Right ventricle myocardium superior (tissue), 1 donor: ENCODE measurements at places on chromosomes 1 and 21.

DNA sequence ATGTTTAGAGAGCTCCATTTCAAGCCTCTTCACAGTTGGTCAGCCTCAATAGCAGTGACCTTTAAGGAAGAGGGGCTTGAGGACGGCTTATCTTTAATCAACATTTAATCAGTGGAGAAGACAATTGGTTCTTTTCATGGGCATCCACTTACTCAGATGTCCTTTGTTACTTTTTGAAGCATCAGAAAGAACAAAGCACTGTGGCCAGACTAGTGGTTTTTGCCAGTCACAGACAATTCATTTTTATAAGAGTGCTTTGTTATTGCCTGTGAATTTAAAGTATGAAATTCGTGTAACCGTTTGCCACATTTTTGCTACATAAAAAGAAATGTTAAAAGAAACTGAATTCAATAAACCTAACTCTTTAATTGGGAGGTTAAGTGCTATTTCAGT lies 222.8 kb downstream of the TPR start:
- DNase-seq: no peak

GRCh38 chr1:40422630-40423263 lies 27.5 kb upstream of the ZFP69B start:
- DNase-seq: no peak

GRCh38 chr1:77541162-77541545 lies 141.3 kb downstream of the ZZZ3 start:
- no peak for DNase-seq

DNA sequence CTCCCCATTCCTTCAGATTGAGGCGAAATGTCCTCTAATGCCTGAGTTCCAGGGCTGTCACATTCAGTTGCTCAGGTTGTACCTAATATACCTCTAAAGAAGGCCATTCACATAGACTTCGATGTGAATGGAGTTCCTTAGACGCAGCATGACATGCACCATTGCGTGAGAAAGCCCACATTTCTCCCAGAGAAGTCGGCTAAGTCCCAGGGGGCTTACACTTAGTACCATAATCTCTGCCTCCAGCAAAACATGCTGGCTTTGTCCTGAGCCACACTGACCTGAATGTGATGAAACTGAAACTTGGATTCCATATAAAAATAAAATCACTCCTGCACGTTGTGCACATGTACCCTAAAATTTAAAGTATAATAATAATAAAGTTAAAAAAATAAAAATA lies 23.2 kb upstream of the SLC2A1 start:
- DNase-seq: no peak

- no peak for DNase-seq
These were observed 31.5 kb upstream of the C1orf198 start for GRCh38 chr1:230899841-230900251.

DNA sequence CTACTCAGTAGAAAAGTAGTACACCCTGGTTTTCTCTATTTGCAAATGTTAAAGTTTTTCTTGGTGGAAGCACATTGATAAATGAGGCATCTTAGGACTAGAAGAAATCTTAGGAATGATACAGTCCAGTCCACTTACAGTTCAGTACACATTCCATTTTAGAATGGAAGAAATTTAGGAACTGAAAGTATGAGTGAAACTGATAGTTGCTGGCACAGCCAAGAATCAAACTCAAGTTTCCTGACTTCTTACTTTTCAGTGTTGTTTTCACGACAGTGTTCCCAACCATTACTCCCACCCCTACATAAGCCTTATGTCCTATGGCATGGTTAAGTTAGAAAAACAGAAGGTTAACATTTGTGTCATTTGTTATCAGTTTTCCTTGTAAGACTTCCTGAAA lies 258.5 kb downstream of the BACH1 start:
- no peak for DNase-seq

DNA sequence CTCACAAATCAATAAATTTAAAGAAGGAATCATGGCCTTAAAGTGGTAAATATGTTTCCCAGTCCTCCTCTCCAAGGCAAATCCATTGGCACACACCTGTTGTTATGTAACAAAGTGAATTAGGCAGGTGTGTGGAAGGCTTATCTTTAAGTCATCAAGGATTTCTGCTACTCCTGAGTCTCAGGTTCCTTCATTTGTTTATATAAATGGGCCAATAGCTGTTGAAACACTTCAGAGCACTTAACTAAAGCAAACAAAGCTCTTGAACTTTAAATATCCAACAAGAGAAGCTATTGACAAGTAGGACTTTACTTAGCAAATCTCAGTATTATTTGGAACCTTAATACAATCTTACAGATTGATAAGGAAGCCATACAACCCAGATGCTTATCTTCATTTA lies 99.3 kb upstream of the ESRRG start:
- DNase-seq: no peak

GRCh38 chr1:67723620-67724019 lies 38.6 kb downstream of the GADD45A start:
- no peak for DNase-seq

DNA sequence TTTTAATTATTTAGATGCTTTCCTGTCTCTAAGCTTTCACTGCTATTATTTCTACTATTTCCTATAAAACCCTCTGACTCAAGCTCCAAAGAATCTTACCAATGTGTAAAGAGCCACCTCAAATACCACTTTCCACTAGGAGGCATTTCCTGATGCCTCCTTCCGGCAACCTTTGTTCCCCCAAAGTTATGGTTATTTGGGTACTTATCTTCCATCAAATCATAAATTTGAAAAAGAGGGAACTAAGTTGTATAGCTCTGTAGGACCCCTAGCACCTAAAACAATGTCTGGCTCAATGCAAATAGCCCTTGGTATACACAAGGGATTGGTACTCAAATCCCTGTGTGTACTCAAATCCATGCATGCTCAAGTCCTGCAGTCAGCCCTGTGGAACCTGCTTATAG lies 79.6 kb downstream of the NME7 start:
- DNase-seq: no peak

DNA sequence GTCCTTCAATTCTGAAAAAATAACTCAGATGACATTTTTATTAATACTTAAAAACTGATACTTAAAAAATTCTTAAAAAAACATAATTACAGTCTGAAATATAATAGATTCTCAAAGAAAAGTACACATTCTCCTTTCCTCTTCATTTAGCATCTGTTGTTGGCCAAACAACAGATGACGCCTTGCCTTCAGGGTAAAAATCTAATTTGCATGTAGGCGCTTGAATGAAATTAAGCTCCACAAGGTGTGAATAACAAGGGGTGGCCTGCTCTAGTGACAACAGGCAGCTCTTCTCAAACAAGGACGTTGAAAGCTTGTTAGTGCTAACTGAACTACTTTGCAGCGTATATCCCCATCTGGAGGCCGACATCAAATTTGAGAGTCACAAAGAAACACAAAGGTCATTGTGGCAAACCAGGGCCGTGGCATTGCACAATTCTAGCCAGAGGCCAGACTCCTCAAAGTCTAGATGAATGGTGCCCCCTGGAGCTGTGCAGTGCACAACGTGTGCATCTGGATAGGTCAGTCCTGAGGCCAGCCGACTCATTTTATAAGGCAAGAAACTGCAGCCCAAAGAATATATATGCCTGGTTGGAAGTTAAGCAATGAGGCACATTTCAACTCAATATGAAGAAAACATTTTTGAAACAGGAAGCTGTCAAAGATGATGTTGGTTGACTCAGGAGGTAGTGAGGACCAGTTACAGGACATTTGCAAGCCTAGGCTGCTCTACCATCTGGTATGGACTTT lies 459.2 kb upstream of the RUNX1 start:
- peak; percentile 77 for DNase-seq

GRCh38 chr1:148166558-148167492 lies 14.7 kb upstream of the NBPF11 start:
- no peak for DNase-seq

DNA sequence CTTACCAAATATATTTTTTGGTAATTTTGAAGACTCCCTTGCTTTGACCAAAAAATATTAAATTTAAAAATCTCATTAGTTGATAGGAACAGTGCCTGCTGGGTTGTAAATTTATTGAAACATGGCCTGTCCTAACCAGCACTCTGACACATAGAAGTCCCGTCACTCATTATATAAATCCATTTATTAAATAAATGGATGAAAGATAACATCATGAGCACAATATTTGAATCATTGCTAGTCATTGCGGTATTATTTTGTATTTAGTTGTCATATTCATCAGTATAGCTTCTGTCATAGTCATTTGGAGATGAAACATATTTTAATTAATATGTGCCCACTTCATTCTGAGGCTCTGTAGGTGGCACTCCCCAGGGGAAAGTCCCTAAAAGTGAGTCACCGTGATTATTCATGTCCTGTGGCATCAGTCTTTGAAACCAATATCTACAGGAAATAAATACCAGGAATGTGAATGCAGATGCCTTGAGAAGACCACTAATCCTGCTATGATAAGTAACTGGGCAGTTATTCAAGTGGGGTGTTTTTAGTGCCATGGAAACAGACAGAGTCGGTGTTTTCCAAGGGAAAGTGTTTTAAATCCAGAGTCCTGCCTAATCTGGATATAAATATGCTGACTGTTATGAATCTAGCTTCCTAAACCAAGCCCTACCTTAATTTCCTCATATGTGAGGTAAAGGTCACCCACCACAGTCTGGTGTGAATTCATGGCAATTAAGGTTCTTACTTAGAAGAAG lies 302.0 kb downstream of the DUSP10 start:
- no peak for DNase-seq

GRCh38 chr1:246213036-246213435 lies 294.0 kb downstream of the SMYD3 start:
- no peak for DNase-seq

DNA sequence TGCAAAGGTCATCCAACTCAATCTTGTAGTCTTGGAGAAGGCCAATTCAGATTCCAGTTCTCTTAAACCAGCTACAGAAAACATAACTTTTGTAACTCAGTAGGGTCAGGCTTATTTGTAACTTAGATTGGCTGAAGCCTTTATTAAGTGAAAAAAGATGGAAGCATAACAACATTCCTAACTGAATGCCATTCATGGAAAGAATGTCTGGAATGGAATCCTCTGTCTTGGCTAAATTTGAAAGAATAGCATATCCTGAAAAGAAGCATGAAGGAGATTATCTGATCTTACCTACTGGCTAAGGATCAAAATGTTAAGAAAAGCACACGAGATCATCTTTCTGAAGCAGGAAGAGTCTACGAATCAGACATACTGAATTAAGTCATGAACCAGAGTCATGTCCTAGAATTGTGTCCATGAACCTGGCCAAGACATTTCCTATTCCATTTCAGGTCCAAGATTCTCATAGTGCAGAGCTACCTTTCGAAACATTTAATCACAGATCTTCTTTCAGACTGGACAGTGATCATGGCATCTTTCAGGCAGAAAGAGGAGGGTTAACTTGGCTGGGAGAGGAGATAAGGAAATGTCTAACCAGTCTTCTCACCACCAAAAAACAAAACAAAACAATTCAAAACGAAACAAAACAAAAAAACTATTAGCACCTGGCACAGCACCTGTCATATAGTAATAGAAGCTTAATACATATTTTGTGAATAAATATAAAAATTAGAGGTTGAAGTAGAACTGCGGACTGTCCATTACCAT lies 75.6 kb downstream of the XCL2 start:
- no peak for DNase-seq

DNA sequence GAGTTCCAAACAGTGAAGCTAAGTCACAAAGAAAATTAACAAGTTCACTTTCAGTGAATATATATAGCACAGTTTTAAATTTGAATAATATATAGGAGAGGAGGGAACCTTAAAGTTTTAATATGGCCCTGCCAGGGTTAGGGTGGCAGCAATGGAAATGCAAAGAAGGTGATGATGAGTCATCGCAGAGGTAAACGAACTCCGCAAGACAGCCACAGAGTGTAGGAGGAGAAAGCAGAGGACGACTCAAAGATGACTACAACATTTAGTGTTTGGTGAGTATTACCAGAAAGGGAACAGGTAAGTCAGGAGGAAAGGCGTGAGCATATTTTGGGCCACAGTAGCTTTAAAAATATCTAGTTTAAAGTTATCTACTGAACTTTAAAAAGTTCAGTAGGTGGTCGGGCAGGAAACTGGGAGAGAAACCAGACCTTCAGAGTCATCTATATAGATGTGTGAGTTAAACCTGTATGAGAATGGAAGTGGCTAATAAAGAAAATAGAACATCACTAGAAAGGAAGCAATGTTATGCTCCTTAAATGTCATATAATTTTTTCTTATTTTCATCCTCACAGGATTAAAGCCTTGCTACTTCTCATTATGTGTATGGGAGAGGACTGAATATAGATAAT lies 75.7 kb downstream of the UCHL5 start:
- DNase-seq: no peak

GRCh38 chr1:10556430-10557005 lies 81.8 kb downstream of the PEX14 start:
- no peak for DNase-seq

DNA sequence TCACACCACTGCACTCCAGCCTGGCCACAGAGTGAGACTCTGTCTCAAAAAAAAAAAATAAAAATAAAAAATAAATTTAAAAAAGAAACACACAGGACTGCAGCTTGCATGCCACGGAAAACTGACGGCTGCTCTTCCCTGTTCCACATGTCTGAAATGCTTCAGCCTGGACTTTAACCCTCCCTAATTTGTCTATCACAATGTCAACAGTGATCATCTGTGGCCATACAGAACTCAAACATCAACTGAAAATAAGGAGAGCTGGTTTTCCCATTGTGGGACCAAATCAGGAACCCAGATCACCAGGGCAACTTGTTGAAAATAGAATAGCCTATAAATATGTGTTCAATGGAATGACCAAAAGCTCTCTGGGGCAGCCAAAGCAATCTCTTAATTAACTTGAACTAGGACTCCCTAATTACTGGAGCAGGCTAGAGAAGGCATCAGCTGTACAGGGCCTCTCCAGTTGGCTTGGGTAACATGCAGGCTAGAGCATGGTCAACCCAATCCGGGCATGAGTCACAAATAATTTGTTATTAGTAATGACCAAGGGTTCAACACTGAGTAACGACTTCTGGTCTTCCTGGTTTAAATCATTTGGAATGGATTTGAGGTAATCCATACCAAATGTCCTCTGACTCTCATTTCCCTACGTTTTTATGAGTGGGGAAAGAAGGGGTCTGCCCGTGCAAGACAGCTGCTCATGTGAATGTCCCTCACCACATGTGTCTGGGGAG lies 62.7 kb upstream of the KAZN start:
- DNase-seq: no peak

GRCh38 chr1:232428786-232429530 lies 201.0 kb downstream of the SIPA1L2 start:
- DNase-seq: no peak
